ENCODE measurements at places on chromosomes 2 and 18.

DNA sequence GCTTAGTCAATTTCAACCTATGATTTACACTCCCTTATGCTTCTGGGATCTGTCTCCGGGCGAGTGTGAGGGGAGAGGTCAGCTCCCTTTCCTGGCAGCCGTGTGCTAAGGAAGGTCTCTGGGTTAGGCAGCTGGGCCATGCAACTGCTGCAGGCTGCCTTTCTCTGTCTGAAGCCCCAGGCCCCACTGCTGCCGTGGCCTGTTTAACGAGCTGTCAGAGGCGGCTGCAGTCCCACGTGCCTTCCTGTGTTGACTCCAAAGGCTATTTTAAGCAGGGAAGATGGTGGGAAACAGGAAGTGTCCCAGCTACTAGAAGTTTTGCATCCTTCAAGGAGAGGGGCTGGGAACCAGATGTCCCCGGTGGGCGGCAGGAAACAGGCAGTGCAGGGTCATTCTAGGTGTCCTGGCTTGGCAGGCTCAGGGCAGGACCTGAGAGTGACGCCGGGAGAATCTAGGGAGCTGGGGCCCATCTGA, 186.4 kb downstream of the TNS1 start:
- peak; percentile 17 for DNase-seq

GRCh38 chr2:2318949-2319348, 12.1 kb downstream of the MYT1L start:
- DNase-seq: no peak

GRCh38 chr2:231007286-231008098, 11.6 kb downstream of the SPATA3 start:
- no peak for DNase-seq

DNA sequence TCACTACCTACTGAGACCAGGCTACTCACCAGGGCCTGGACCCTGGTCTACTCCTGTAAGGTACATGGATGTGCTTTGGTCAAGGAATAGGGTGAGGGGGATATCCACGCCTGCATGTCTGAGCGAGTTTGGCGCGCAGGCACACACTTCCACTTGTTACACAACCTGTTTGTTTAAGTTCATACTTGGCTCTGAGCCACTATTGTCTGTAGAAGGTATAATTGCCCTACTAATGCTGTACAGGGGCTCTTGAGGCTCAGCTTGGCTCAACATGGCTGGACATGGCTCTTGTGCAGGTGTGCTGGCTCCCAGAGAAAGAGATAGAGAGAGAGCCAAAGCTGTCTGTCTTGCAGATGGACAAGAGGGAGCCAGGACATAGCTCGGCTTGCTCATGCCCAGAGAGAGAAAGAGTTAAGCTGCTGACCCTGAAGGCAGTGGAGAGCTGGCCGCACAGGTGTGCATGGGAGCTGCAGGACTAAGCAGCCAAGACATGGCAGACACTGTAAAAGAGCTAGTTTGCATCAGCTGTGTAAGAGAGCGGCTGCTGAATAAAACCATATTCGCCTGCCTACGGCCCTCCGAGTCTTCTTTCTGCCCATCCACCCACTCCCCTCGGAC, 35.2 kb downstream of the NPPC start:
- peak; percentile 59 for DNase-seq

DNA sequence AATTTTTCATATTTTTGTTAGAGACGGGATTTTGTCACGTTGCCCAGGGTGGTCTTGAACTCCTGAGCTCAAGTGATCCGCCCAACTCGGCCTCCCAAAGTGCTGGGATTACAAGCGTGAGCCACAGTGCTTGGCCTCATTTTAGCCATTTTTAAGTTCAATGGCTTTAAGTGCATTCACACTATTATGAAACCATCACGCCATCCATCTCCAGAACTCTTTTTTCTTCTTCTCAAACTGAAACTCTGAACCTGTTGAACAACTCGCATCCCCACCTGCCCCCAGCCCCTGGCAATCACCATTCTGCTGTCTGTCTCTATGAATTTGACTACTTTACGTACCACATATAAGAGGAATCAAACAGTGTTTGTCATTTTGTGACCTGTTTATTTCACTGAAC, 31.3 kb upstream of the ASB18 start:
- no peak for DNase-seq

- no peak for DNase-seq
Observed at GRCh38 chr2:75798569-75798968, 87.9 kb upstream of the GCFC2 start.

All from thyroid gland (tissue), 4 donors.